ENCODE measurements at places on chromosomes 2 and 18.

GRCh38 chr18:29217124-29217915 is 1040.4 kb upstream of the CDH2 start:
- no peak for DNase-seq

DNA sequence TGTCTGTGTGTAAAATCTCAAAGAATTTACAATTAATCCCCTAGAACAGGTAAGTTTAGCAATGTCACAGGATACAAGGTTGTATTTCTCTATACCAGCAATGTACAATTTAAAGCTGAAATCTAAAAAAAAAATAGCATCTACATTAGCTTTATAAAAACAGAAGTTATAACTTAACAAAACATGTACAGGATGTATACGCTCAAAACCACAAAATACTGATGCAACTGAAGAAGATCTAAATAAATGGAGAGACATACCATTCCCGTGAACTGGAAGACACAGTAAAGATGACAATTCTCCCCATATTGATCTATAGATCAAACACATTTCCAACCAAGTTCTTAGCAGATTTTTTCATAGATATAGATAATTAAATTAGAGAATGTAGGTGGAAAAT is 17.5 kb upstream of the RANBP2 start:
- DNase-seq, result no peak

- DNase-seq, result no peak
These were observed 110.5 kb downstream of the KLF7 start for GRCh38 chr2:207055257-207055656.

- DNase-seq, result no peak
These were observed 51.8 kb upstream of the GPR75 start for GRCh38 chr2:53911434-53912189.

DNA sequence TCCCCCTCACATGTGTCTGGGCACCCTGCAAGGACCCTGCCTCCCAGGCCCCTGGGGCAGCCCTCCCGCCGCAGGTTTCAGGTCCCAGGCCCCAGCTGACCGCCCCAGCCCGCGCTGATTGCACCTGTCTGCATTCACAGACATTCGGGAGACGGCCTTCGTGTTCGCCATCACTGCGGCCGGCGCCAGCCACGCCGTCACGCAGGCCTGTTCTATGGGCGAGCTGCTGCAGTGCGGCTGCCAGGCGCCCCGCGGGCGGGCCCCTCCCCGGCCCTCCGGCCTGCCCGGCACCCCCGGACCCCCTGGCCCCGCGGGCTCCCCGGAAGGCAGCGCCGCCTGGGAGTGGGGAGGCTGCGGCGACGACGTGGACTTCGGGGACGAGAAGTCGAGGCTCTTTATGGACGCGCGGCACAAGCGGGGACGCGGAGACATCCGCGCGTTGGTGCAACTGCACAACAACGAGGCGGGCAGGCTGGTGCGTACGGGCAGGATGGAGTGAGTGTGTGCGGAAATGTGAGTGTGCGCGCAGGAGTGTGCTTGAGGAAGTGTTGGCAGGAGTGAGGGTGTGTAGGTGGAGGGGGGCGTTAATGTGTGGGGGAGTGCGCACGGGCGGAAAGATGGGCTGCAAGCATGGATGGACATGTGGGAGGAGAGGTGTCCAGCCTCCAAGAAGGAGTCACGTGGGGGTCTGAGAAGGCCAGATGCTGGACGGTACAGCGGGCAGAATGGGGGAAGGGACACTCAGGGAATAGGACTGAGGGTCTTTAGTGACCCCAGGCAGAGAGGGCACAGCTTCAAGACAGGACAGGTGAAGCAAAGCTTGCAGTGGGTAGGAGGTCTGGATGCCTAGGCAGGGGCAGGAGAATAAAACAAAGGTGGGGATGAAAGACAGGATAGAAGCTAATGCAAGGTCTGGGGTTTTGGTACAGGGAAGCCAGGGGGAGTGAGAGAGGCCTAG is 9.0 kb upstream of the WNT10A start:
- no peak for DNase-seq

GRCh38 chr2:39615675-39616074 is 50.0 kb upstream of the TMEM178A start:
- DNase-seq, result no peak

GRCh38 chr2:30688956-30689401 is 118.3 kb downstream of the CAPN13 start:
- no peak for DNase-seq

GRCh38 chr2:215712871-215713790 is 277.3 kb upstream of the FN1 start:
- no peak for DNase-seq

- no peak for DNase-seq
These were observed 208.4 kb downstream of the ZBTB7C start for GRCh38 chr18:48200631-48201336.

GRCh38 chr2:105736145-105736544 is 8.6 kb upstream of the NCK2 start:
- no peak for DNase-seq

GRCh38 chr2:226905718-226906117 is 69.9 kb downstream of the RHBDD1 start:
- DNase-seq, result no peak

GRCh38 chr2:194992648-194993047 is 664.4 kb upstream of the SLC39A10 start:
- no peak for DNase-seq

DNA sequence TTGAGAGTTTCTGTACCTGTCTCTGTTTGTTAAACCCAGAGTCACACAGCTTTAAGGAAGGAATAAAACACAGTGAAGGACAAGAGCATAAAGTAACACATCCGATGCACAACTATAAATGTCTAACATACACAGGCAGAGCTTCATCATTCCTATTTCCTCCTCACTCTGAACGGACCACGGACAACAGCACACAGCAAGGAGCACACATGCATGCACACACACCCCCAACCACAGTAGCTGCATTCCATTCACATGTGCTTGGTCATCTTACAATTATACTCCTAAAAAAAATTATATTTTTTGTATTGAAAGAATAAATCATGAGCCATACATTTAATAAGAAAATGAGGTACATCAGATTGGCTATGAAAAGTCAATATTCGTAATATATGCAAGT is 58.3 kb downstream of the ID2 start:
- DNase-seq, result no peak

DNA sequence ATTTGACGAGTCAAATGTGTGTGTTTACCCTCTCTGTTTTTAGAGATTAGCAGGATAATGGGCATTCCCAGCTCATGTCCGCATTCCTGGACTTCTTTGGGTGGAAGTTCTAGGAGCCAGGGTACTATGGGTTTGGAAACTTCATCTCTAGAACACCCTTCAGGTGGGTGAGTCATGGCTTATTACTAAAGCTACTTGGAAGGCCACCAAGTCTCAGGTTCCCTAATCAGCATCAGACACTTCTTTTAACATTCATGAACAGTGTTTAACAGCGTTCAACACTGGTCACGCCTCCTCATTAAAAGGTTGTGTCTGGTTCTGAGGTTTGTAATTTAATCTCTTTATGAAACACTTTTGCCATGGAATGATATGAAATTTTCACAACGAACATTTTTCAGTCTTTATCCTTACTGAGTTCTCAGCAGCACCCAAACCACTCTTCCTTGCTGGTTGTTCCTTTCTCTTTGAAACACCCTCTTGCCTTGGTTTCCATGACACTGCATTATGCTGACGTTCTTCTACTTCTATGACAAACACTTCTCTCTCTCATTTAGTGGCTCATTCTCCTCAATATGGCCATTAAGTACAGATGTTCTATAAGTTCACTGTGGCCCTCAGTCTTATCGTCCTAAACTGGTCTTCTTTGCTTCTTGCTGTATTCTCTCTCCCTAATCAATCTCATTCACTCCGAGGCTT is 49.3 kb downstream of the MMADHC start:
- DNase-seq, result no peak

GRCh38 chr18:55452123-55452611 is 135.8 kb downstream of the TCF4 start:
- DNase-seq, result no peak

DNA sequence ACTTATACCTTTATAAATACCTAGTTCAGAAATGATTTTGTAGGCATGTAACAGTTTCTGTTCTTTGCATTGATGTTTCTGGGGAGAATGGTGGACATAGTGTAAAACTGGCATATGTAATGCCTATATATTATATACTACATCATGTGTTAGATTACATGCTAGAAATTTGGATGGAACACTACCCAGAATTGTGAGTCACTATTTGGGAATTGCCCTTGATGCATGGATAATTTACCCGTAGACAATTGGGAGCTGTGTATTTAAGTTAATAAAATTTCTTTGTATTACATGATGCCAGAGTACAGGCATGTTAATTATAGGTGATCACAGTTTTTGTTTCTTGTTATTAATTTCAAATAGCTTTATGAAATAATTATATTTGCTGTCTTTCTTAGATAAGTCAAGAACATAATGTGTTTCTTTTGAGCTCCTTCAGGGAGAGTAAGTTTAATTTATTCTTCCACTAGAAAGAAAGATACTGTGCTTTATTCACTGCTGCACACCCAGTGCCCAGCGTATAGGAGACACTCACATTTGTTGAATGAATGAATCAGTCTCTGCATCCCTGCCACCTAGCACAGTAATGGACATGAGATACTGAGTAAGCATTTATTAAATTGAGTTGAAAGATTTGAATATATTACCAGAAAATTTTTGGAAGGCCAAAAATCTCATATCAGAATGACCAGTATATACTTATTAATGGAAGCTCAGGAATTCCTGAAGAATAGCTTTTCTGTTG is 16.9 kb downstream of the ACSL3 start:
- no peak for DNase-seq

DNA sequence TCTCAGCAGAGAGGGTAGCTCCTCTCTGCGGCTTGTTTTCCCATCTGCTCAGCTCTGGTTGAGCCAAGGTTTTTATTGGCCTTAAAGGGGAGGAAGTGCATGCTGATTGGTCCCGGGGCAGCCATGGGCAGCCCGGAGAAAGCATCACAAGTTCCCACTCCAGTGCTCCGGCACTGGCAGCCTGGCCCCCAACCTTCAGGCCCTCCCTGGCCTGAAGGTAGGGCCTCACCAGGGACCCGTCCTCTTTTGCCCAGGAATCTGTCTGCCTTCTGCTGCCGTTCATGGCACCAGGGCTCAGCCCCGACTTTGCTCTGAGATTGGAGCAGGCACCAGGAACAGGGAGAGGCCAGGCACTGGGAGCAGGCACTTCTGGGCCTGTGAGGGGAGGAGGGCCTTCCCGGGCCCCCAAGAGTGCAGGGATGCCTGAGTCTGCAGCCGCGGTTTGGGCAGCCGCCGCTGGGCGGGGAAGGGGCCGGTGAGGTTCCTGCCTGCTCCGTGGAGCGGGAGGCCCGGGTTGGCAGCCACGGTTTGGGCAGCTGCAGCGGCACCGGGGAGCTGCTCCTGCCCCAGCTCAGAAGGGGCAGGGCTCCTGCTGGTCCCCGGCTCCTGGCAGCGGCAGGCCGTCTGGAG is 17.5 kb upstream of the ILKAP start:
- no peak for DNase-seq

DNA sequence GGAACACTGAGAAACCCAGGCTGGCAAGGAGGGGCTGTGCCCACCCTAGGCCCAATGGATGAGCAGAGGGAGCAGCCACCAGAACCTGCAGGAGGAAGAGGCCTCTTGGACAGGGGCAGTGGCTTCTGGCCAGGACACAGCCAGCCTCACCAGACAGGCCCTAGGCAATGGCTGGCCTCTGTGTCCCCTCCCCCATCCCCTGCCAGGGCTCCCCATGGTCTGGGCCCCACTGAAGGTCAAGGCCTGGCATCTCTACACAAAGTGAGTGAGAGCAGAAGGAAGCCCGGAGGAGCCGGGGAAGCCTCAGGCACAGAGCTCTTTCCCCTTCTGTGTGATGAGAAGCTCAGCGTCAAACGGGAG is 6.3 kb downstream of the PRLH start:
- no peak for DNase-seq

- no peak for DNase-seq
These were observed 93.7 kb downstream of the LOXHD1 start for GRCh38 chr18:46563317-46563716.

GRCh38 chr2:1488851-1489250 is 75.6 kb downstream of the TPO start:
- DNase-seq, result no peak

DNA sequence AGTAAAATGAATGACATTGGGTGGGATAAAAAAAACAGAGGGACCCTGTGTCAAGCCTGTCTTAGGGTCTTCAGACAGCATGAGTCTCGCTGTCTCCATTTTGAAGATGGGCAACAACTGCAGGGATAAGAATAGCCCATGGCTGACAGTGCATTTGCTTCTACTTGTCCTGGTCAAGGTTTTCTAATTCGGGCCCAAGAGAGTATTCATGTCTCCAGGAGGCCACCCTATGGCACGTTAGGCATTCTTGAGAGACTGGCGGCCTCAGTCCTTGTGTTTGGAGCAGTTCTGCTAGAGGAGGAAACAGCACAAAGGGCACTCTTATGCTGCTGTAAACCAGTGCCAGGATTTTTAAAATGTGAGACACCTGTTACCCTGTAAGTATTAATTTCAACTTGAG is 9.5 kb upstream of the MYL1 start:
- DNase-seq, result no peak

- DNase-seq, result no peak
These were observed 26.1 kb upstream of the SEMA4C start for GRCh38 chr2:96895746-96896651.
